K562 (cell line): ENCODE measurements at places on chromosomes 6 and 20. TPM values are rescaled to one million over a fixed set of nuclear protein-coding genes. Genes with fewer than 3 reads are reported as not detected.

The SRF gene
- 28.4 and 32.2 TPM in 2 replicates for polyA plus RNA-seq

The PCNA gene
- polyA plus RNA-seq = 286 and 294 TPM in 2 replicates

The PSORS1C2 gene
- not detected in 2 replicates for polyA plus RNA-seq

The TRDN gene
- 0.09 TPM in 2 replicates for polyA plus RNA-seq

The JPH2 gene
- not detected in 2 replicates for polyA plus RNA-seq

The ARMC2 gene
- polyA plus RNA-seq = 0.37 and 0.69 TPM in 2 replicates

The OR2H1 gene
- not detected in 2 replicates for polyA plus RNA-seq

The MYMX gene
- polyA plus RNA-seq = 0.12 TPM in 1 of 2 replicates, not detected in the other

The SEMG1 gene
- not detected in 2 replicates for polyA plus RNA-seq

The NRN1 gene
- not detected in 2 replicates for polyA plus RNA-seq

The COL9A3 gene
- polyA plus RNA-seq = 3.0 and 3.6 TPM in 2 replicates

The HUS1B gene
- 0.32 TPM in 1 of 2 replicates, not detected in the other for polyA plus RNA-seq

DNA sequence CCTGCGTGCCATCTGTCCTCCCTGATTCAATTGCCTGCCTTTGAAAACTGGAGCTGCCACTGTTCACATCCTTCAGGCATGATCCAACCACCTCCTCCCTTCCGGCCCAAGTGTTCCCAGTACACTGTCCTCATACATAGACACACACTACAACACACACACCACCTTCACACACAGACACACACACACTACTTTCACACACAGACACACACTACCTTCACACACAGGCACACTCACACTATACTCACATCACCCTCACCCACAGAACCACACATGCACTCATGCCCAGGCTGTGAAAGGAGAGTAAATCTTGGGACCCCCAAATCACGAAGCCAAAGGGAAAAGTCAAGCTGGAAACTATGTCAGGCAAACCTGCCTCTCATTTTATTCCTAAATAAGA lies 109.4 kb upstream of the MYLIP start:
- no peak for DNase-seq

GRCh38 chr20:9993137-9993536 lies 41.6 kb upstream of the ANKEF1 start:
- no peak for DNase-seq

- no peak for DNase-seq
These were observed 362.1 kb downstream of the NRN1 start for GRCh38 chr6:5644523-5645185.

- peak; percentile 91 for DNase-seq
These were observed 200.6 kb downstream of the GMPR start for GRCh38 chr6:16438718-16439591.

- no peak for DNase-seq
These were observed 66.4 kb upstream of the ARMH2 start for GRCh38 chr6:24865161-24865560.

GRCh38 chr6:2760882-2761842 lies 4.0 kb upstream of the WRNIP1 start:
- peak; percentile 57 for DNase-seq

GRCh38 chr6:157688960-157689599 lies 134.0 kb upstream of the SNX9 start:
- DNase-seq = peak; percentile 49

DNA sequence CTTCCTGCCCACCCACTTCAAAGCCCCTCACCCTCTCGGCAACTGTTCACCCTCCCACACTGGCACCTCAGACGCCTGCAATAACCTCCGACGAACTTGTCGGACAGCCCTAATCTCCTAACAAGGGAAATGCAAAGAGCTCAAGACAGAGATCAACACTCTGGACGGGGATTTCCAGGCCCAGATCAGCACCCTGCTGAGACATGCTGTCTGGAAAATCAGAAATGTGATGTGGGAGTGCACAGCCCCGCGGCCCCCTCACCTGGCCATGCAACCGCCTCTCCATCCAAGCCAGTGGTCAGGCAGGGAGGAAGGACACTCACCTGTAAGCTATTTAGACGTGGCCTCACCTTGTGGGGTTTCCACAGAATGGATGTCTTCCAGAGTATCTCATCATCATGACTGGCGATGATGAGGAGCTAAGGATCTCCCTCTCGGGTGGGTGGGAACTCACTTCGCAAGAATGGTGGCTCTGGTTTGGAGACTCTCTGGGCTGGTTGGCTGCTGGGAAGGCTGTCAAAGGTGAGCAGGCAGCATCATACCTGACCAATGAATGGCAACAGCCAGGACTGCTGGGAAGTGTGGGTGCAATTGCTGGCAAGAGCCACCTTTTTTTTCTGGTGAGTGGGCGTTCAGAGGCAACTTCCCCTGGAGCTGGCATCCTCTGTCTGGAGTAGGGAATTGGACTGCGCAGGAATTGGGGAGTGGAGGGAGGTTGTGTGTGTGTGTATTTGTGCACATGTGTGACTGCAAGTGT lies 28.1 kb upstream of the ADTRP start:
- no peak for DNase-seq

GRCh38 chr6:162442687-162443086 lies 284.9 kb downstream of the PRKN start:
- no peak for DNase-seq

GRCh38 chr6:70371454-70372105 lies 41.7 kb upstream of the FAM135A start:
- DNase-seq = peak; percentile 59

DNA sequence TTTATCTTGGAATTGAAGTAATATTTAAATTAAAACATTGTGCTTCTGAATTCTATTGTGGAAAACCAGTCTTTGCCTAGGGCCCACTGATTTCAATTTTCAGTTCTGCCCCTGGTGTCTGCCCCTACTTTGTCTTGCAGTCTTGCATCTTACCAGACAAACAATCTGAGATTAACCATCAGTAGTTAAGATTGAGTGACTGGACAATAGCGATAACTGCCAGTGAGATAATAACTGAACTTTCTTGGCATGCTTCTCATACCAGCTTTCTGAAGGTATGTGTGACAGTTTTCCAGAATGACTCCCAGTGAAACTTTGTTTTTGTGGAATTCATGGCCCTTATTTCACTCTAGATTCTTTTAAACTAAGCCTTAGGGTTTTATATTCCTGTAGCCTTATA lies 53.5 kb downstream of the KCNQ5 start:
- DNase-seq = no peak

- no peak for DNase-seq
These were observed 201.3 kb downstream of the AKAP7 start for GRCh38 chr6:131336596-131336995.

GRCh38 chr6:132130626-132131298 lies 179.6 kb upstream of the CCN2 start:
- DNase-seq = no peak

GRCh38 chr20:20207291-20207690 lies 155.0 kb downstream of the CFAP61 start:
- DNase-seq = no peak

- no peak for DNase-seq
These were observed 165.8 kb downstream of the ZFAND3 start for GRCh38 chr6:37985355-37985754.

GRCh38 chr6:104728448-104728847 lies 131.3 kb downstream of the HACE1 start:
- DNase-seq = no peak

DNA sequence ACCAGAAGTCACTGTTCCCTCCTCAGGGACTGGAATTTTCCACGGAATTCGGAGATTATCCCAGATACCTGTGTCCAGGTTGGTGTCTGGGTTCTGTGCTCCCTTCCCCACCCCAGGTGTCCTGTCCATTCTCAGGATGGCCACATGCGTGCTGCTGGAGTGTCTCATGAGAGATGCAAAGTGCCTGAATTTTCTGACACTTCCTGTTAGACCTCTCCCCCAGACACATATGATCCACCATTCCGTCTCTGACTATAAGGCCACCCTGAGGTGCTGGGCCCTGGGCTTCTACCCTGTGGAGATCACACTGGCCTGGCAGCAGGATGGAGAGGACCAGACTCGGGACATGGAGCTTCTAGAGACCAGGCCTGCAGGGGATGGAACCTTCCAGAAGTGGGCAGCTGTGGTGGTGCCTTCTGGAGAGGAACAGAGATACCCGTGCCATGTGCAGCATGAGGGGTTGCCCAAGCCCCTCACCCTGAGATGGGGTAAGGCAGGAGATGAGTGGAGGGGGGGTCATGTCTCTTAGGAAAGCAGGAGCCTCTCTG lies 14.4 kb upstream of the HLA-A start:
- DNase-seq = no peak

DNA sequence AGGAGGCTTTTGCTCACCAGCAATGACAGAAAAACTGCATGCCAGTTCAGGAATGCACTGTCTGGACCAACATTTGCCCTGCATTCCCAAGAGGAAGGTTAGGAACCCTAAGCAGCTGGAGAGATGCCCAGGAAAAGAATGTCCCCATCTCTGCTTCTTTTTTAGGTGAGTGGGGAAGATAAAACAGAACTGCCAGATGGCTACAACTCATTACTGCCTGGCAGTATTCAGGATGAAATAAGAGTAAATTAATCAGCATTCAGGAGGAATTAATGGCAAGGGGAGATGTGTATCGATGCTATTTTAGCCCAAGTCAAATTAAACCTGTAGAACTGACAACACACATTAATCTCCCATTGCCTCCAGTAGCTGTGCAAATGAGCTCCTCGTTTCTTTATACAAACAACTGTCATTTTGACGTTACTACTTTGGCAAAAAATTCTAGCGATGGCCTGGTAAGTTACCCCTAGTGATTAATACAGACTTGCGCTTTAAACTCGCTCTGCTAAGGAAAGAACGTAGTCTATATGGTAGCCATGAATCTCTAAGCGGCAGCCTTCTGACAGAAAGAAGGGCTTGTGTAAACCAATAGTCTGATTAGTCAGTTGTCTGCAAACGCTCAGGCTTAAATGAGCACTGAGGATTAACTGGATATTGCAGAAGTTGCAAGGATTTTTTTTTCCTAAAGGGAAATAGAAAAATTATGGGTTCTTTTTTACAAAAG lies 16.7 kb upstream of the SMLR1 start:
- DNase-seq = no peak
